ENCODE measurements at places on chromosomes 7 and 10.

GRCh38 chr7:74481458-74482196 lies 27.9 kb downstream of the GTF2IRD1 start:
- no peak for DNase-seq

DNA sequence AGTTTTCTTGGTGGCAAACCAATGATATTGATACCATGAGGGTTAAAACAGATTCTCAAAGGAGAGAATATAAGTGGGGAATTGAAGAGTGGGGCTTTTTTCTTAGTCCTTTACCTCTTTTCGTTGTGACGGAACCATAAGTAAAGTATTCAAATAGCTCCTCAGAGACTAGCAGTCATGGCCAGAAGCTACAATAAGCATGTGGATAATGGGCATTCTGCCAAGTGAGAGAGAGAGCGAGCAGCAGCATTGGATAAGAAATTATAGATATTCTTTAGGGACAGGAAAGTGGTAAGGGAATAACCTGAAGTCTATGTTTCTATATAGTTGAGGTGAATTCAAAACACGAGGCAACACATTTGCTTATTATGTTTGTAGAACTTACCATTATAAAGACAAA lies 235.1 kb downstream of the SEMA3E start:
- no peak for DNase-seq

DNA sequence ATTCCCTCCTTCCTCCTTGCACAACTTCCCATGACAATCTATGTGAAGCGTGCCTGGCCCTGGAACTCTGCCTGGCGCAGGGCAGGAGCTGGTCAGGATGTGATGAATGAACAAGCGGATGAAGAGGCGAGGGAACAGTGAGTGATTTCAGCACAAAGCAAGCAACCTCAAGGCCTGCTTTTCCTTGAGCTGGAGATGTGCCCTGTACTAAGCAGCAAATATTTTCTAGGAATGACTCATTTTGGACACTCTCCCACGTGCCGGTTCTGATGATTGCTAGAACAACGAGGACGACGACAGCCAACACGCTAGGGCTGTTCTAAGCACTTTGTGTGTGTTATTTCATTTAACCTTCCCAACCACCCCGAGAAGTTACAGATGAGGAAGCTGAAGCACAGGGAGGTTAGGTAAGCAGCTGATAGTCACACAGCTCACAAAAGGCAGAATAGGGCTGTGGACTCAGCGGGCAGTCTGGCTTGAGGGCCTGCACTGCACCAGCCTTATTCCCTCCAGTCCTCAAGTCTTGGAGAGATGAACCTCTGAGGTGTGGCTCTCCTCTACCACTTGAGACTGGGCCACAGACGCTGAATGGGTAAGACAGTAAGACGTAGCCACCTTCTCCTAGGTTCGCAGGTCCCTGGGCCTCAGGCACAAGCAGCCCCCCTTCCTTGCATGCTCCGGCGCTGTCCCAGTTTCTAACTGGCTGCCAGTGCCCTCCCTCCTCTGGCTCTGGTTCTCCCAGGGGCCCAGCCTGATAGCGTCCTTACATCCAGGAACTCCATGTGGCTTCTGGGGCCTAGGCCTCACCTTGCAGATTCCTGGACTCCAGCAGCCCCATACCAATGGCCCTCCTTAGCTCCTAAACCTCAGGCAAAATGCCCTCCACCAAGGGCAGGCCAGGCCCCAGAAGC lies 59.0 kb downstream of the YKT6 start:
- DNase-seq = no peak

DNA sequence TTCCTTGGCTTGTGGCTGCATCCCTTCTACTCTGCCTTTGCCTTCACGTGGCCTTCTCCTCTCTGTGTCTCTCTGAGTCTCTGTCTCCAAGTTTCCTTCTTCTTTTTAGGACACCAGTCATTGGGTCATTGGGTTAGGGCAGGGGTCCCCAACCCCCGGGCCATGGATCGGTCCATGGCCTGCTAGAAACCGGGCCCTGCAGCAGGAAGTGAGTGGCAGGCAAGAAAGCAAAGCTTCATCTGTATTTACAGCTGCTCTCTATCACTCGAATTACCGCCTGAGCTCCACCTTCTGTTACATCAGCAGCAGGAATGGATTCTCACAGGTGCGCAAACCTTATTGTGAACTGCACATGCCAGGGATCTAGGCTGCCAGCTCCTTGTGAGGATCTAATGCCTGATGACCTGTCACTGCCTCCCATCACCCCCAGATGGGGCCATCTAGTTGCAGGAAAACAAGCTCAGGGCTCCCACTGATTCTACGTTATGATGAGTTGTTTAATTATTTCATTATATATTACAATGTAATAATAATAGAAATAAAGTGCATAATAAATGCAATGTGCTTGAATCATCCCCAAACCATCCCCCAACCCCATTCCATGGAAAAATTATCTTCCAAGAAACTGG lies 47.9 kb upstream of the DOCK1 start:
- no peak for DNase-seq

DNA sequence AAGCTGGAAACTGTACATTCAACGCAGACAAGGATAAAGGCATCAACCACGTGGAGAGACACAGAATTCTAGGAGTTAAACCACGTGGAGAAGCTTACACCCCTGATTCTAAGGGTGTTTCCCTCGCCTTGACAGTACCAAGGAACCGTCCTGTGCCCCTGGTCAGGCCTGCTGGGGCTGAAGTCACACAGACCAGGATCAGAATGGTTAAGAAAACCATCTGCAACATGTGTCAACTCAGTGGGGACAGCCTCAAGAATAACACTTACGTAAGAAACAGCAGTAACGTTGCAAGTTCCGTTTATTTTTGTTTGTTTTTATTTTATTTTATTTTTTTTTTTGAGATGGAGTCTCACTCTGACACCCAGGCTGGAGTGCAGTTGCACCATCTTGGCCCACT lies 55.6 kb downstream of the CHST15 start:
- no peak for DNase-seq

DNA sequence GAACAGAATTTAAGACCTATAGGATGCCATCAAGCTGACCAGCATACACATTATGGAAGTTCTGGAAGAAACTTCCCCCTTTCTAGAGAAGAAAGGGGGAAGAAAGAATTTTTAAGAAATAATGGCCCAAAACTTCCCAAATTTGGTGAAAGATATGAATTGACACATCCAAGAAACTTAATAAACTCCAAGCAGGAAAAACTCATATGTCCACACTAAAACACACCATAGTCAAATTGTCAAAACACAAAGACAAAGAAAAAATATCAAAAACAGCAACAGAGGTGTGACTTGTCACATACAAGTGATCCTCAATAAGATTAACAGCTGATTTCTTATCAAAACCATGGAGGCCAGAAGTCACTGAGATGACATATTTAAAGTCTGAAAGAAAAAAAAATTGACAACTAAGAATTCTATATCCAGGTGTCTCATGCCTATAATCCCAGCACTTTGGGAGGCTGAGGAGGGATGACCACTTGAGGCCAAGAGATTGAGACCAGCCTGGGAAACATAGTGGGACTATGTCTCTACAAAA lies 52.4 kb downstream of the CFAP70 start:
- DNase-seq = no peak

DNA sequence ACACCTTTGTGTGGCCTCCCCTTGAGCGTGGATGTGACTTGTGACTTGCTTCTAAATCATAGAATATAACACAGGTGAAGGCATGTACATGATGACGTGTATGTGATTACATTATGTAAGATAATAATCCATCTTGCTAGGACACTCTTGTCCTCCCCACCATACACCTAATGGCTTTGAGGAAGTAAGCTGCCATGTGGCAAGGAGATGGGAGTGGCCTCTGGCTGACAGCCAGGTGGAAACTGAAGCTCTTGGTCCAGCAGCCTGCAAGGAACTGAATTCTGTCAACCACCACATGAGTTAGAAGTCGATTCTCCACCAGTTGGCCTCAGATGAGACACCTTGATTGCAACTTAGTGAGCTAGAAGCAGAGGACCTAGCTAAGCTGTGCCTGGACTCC lies 67.4 kb upstream of the ELN start:
- no peak for DNase-seq

- DNase-seq = peak; percentile 10
These were observed 25.8 kb downstream of the BRAF start for GRCh38 chr7:140898786-140899536.

DNA sequence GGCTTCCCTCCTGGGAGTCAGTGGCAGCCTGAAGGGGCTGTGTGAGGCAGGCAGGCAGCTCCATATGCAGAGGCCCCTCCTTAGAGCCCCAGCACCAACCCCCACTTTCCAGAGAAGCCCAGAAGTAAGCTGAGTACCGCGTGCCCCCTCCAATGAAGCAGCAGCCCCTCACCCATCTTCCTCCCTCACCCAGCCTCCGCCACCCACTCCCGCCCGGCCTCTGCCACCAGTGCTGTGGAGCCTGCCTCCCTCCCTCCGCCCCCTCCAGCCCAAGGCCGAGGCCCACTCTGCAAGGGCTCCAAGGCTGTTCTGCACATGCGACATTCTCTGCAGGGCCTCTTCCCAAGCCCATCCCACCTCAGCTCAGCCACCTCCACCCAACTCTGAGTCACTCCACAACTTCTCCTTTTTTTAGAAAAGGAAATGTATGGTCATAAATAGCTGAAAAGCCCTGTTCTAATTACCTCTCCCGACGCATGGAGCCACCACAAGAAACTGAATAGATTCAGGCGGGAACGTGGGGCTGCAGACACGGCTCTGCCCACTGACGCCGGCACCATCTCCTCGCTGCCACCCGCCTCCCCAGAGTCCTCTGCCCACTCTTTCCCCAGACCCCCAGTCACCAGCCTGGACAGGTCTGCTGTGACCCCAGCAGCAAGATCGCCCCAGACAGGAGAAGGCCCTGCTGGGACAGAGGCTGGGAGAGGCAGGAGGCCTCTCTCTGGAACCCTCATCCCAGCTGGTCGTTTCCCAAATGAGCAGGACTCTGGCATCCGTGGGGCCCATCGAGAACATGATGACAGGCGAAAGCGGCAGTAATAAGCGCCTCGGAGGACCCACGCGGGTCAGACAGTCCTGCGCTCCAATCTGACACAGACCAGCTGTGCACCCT lies 213.9 kb downstream of the MAD1L1 start:
- peak; percentile 8 for DNase-seq

DNA sequence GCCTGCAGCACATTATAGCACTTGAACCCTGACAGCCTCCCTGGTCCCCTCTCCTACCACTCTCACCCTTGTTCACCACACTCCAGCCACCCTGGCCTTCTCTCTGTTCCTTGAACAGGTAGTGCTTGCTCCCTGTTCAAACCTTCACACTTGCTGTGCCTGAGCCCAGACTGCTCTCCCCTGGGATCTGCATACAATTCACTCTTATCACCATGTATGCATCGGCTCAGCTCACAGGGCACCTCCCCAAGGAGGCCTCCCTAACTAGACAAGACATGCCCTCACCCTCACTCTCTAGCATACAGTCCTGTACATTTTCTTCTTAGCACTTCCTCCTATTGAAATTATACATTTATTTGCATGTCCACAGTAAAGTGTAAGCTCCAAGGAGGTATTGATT lies 59.3 kb downstream of the FAM13C start:
- DNase-seq = no peak

- DNase-seq = no peak
These were observed 21.7 kb upstream of the MCM10 start for GRCh38 chr10:13139676-13140075.

- DNase-seq = no peak
These were observed 59.8 kb upstream of the ARHGAP21 start for GRCh38 chr10:24783504-24783903.

DNA sequence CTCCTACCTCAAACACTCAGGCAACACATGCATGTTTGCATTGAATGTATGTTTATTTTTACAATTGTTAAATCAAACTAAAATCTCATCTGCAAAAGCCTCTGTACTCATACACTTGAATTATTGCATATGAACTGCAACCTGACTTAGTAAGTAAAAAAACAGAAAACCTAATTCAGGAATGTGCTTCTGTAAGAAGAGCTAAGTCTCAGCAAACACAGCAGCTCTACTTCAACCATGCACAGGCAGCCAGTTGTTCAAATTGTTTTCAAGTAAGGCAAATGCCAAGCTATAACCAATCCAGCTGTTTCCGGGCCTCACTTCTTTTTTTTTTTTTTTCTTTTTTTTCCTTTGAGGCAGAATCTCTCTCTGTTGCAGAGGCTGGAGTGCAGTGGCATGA lies 93.5 kb upstream of the MALRD1 start:
- DNase-seq = no peak

GRCh38 chr7:3013975-3014792 lies 29.5 kb downstream of the CARD11 start:
- DNase-seq = no peak

All from CD4-positive, alpha-beta T cell treated with Interleukin-4 for 4 hours (primary cell).